T-helper 9 cell (primary cell): ENCODE measurements at places on chromosomes 4 and X.

DNA sequence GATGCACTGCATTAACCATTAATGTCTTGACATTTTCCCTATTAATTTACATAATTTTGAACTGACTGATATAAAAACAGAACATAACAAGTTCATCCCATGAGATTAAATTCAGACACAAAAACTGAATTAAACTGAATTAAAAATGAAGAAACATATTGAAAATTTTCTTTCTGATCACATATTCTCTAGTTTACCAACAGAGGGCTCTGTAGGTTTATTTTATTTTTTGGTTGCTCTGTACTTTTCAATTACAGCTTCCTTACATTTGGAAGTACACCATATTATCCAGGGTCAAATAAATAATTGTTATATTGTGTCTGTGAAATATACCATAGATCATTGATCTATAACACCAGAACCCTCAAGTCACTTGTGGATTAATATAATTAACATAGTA, 27.3 kb upstream of the CT83 start:
- DNase-seq = no peak

DNA sequence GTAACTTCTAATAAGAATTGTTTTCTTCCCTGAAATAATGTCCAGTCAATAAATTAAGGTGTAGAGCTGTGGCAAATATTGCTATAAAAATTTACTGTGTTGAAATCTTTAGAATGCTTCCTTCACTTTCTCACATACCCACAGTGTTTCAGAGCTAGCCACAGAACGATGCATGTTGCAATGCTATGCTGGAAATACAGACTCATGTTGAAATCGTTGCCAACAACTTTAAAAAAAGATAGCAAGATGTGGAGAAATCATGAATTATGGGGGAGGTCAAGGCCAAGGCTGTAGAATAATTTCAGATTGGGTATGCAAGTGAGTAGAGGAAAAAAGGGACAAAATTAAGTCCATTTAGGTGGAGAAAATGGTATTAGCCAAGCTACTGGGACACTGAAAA, 204.8 kb downstream of the VEGFC start:
- no peak for DNase-seq

- no peak for DNase-seq
Observed at GRCh38 chr4:171532968-171533367, 280.2 kb upstream of the GALNTL6 start.

- DNase-seq = no peak
Observed at GRCh38 chrX:153731117-153731844, 6.6 kb downstream of the ABCD1 start.

GRCh38 chrX:21944136-21944615, 3.7 kb downstream of the SMS start:
- no peak for DNase-seq

GRCh38 chr4:36243355-36244256, 708 bp downstream of the ARAP2 start:
- DNase-seq = no peak

- DNase-seq = no peak
Observed at GRCh38 chr4:144451766-144452450, 194.0 kb upstream of the HHIP start.

GRCh38 chr4:41887821-41888686, 47.2 kb upstream of the TMEM33 start:
- peak; percentile 30 for DNase-seq
